ENCODE measurements at places on chromosomes 4 and X. TPM values are rescaled to one million over a fixed set of nuclear protein-coding genes. Genes with fewer than 3 reads are reported as not detected.

GRCh38 chrX:119374736-119375135 lies 24.4 kb upstream of the SLC25A43 start:
- no peak for DNase-seq
- peaks cover 7% of the 10 kb centered on the region for H3K27me3 ChIP-seq
- no peak overlapping the region for H3K27ac ChIP-seq
- no peaks in the 10 kb centered on the region for H3K36me3 ChIP-seq
- no peak overlapping the region for H3K4me3 ChIP-seq

GRCh38 chr4:158903472-158904043 lies 134.7 kb downstream of the FNIP2 start:
- H3K36me3 ChIP-seq = peaks cover 25% of the 10 kb centered on the region
- peaks cover 9% of the 10 kb centered on the region for H3K4me1 ChIP-seq
- H3K4me3 ChIP-seq = no peak overlapping the region
- DNase-seq = no peak
- no peak overlapping the region for H3K27ac ChIP-seq

DNA sequence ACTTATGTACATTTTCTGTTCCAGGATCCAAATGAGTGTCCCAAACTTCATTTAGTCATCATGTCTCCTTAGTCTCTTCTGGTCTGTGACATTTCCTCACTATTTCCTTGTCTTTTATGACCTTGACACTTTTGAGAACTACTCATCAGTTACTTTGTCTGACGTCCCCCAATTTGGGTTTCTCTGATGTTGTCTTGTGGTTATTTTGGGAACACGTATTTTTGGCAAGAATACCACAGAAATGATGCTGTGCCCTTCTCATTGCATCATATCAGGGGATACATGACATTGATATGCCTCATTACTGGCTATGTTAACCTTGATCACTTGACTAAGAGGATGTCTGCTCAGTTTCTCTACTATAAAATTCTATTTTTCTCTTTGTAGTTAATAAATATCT lies 308.8 kb downstream of the ZNF674 start:
- no peak for DNase-seq
- no peaks in the 10 kb centered on the region for H3K36me3 ChIP-seq
- no peak overlapping the region for H3K27ac ChIP-seq
- H3K4me3 ChIP-seq = no peak overlapping the region

DNA sequence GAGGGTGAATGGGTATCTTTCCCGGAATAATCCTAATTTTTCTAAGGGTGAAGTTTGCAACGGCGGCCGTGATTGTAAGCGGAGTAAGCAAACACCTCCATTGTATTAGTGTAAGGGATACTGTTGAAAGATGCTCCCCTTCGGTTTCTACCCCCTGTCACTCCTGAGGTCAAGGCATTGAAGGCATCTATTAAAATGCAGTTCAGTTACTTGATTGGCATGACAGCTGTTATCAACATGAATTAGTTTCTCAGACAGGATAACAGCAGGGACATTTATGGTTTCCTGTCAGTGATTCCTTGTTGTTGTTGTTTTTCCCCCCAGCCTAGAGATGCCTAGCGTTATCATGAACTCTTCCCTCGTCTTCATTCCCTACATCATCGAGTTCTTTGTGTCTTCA lies 552 bp downstream of the SLC25A14 start:
- peak overlapping the region; percentile 88 for H3K4me3 ChIP-seq
- peak overlapping the region; percentile 88 for H3K27ac ChIP-seq
- H3K36me3 ChIP-seq = no peaks in the 10 kb centered on the region
- DNase-seq = no peak
- peaks cover 23% of the 10 kb centered on the region for H3K4me1 ChIP-seq

- peaks cover 3% of the 10 kb centered on the region for H3K36me3 ChIP-seq
- H3K27me3 ChIP-seq = peaks cover 14% of the 10 kb centered on the region
- peaks cover 15% of the 10 kb centered on the region for H3K4me1 ChIP-seq
- DNase-seq = no peak
- H3K4me3 ChIP-seq = no peak overlapping the region
These were observed 761 bp downstream of the CLRN2 start for GRCh38 chr4:17515445-17516407.

GRCh38 chrX:1468250-1468772 lies 15.6 kb upstream of the ASMTL start:
- peak overlapping the region; percentile 78 for H3K27ac ChIP-seq
- peaks cover 51% of the 10 kb centered on the region for H3K36me3 ChIP-seq
- no peaks in the 10 kb centered on the region for H3K27me3 ChIP-seq
- peak; percentile 93 for DNase-seq
- peak overlapping the region; percentile 70 for H3K4me3 ChIP-seq
- H3K4me1 ChIP-seq = peaks cover 82% of the 10 kb centered on the region

The OCRL gene
- 2.0 TPM for total RNA-seq

The NEUROG2 gene
- total RNA-seq = 0.13 TPM

The CTAG2 gene
- not detected for total RNA-seq

The AFM gene
- total RNA-seq = not detected

The PABPC1L2B gene
- not detected for total RNA-seq

The PPP3CA gene
- 11.8 TPM for total RNA-seq
